ENCODE measurements at places on chromosomes 16 and 17.

GRCh38 chr17:65402513-65403496, 158.6 kb downstream of the AXIN2 start:
- no peak for DNase-seq

GRCh38 chr17:49549311-49549605, 26.4 kb upstream of the NXPH3 start:
- no peak for DNase-seq

DNA sequence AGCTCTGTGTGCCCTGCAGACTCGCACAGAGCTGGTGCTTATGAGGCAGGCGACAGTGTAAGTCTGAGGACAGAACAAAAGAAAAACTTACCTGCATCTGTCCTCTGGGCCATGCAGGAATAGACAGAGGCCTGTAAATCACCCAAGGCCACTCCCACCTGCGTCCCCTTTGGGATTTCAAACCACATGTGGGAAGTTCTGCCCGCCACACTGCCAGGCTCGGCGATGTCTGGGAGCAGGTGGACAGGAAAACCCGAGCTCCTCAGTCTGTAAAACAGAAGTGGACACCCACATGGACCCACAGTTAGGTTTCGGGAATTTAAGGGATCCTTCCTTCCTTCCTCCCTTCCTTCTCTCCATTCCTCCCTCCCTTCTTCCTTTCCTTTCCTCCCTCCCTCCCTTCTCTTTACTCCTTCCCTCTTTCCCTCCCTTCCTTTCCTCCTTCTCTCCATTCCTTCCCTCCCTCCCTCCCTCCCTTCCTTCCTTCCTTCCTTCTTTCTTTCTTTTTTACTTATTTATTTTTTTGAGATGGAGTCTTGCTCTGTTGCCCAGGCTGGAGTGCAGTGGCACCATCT, 12.0 kb upstream of the TRPV1 start:
- no peak for DNase-seq

DNA sequence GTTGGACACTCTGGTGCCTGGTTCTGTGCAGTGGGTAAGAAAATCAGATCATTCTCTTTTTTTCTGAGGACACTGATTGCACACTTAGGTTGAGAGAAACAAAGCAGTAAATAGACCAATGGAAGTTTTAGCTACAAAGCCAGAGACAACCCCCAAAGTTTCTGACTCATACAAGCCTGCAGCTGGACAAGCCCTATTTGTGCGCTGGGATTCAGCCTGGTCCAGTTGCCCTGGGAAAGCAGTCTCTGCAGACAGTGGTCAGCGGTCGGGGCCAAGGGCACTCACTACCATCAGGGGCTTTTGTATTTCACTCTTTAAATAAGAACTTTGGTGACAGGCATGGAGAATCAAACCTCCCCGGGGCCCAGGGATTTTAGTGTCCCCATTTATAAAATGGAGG, 6.0 kb upstream of the RHBDL3 start:
- no peak for DNase-seq

DNA sequence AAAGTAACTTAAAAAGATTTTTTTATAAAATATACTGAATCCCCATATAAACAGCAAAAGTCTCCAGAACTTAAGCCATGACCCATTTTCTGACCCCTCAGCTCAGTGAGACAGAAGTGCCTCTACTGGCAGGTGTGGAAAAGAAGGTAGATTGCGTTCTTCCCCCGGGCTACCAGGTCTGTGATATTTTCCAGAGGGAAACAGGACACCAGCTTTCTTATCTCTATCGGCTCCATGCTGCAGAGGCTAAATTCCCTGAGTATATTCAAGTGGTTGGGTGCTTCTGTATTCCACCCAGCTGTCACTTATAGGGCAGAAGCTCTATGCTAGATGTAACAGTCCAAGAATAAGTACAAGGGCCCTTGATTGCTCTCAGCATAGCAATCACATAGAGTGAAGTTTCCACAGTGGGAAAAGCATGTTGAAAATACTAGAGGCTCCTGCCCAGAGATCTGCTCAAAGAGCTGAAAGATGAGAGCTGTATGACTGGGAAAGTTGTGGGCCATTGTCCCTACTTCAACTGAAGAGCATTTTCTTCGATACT, 687.3 kb downstream of the CDH11 start:
- no peak for DNase-seq

DNA sequence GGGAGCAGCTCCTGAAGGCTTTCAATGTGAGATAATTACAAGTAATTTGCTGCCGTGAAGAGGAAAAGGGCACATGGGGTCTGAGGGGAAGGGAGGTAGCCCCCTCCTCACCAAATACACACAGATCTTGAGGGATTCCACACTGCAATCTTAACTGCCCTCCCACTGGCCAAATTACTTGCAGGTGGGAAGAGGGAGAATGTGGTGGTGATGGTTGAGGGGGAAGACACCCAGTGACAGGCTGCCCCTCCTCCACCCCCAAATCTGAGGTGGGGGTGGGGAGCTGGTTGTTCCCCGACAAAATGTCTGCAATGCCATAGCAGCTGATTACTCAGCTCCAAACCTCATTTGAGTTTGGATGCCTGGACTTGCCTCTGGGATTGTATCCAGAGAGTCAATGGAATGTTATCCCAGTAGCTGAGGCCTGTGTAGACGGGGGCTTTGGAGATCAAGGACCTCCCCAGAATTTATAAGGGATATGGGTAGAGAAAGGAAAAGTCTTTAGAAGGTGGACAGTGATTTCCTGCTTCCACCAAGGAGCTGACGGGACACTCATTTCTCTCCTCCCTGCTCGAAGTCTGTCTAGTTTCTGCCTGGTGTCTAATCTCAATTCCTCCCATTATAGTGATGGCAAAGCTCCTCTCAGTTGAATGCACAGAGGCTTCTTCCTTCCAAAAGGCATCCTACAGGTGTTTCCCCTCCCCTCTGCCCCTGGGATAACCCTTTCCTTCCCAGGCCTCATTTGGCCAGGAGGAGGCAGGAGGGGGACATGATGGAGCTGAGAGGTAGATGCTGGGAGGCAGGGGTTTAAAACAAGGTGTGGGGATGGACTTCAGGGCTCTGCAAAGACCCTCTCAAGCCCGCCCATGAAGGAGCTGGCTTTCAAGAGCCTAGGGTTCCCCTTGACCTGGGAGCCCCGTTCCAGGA, 8.7 kb downstream of the DLX4 start:
- DNase-seq, result no peak

DNA sequence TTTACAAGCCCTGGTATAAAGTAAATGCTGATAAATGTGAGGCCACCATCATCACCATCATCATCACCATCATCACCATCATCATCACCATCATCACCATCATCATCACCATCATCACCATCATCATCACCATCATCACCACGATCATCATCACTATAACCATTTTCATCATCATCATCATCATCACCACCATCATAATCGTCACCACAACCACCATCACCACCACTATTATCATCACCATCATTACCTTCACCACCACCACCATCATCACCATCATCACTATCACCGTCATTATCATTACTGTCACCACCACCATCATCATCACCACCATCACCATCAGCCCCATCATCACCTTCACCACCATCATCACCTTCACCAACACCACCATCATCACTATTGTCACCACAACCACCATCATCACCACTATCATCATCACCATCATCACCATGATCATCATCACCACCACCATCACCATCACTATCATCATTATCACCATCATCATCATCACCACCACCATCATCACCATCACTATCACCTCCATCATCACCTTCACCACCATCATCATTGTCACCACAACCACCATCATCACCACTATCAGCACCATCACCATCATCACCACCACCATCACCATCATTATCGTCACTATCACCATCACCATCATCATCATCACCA, 16.6 kb upstream of the ZNF469 start:
- DNase-seq, result no peak

GRCh38 chr16:53053967-53054669, 673 bp upstream of the CHD9 start:
- peak; percentile 75 for DNase-seq

DNA sequence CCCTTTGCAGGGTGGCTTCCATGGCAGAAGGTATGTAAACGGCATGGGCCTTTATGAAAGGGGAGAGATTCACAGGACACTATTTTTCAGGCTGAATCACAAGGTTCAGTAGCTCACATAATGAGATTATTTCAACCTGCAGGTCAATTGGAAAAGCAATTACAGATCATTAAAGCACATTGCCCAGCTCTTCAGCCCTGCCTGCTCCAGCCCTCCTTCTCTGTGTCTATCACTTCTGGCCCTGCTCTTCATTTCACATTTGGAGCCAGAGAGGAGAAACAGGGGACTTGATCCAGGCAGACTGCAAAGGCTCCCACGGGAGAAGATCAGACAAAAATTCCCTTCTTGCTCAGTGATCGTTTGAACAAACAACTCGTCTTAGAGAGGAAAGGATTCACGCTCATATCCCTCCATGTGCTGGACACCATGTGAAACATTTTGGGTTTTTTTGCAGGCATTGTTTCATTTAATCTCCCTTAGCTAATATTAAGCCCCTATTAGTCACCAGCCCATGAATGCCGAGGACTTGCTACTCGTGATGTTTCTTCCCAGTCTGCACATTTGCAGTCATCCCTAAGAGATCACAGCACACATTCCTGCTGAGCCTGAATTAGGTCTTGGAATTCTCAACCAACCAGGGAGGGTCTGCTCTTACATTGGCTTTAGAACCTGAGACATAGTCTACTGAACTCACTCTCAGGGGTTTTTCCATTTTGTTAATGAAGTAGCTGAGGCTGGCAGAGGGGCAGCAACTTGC, 443.9 kb upstream of the CCL2 start:
- no peak for DNase-seq

GRCh38 chr17:1126250-1126797, 53.5 kb downstream of the ABR start:
- DNase-seq, result no peak

DNA sequence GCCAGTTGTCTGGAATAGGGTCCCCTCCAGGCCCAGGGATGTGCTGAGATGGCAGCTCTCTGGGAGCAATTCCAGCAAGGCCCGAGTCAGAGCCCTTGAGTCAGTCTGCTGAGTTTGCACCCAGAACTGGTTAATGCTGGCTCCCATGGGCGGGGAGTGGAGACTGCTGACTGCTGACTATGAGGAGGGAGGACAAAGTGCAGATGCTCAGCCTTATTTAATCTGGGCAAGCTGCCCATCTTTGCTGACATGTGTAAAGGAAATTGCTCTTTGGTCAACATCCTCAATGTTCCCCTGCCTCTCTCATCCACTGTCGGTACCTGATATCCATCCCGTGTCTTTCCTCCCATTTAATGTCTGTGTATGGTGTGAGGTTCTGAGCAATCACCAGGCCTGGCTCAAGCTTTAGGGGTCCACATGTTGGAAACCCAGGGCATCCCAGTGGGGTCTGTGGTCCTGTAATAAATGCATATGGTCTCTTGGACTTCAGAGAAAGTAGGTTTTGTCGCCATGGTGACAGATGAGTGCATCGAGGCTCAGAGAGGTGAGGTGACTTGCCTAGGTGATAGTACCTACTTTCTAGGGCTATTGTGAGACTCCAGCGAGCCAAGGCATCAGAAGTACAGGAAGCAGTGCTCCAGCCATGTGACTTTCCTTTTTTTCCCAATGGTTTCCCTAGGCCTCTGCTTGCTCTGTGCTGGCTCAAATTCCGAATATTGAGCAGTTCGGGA, 20.0 kb upstream of the RNF135 start:
- peak; percentile 77 for DNase-seq

DNA sequence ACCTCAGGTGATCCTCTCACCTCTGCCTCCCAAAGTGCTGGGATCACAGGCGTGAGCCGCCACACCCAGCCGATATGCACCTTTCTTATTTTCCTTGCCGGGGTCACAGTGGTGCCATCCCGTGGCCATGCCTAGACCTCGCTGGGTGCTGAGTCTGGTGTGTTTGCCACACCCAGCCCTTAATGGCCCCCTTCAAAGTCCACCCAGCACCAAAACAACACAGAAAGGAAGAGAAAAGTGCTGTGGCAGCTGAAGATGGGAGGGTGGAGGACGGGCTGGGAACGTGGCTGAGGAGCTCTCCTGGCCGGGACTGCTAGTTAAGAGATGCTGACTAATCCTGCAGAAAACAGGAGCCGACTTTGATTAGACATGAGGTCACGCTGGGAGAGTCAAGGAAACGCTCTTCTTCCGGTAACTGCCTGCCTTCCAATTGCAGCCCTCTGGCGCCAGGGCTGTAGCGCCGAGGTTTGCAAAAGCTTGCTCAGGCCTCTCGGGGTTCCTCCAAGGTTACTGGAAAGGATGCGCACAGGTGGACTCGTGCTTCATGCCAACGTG, 10.9 kb downstream of the SLC43A2 start:
- DNase-seq, result no peak

GRCh38 chr16:11205754-11206581, 50.0 kb downstream of the SOCS1 start:
- no peak for DNase-seq

- DNase-seq, result no peak
These were observed 39.5 kb downstream of the VMP1 start for GRCh38 chr17:59746849-59747445.

DNA sequence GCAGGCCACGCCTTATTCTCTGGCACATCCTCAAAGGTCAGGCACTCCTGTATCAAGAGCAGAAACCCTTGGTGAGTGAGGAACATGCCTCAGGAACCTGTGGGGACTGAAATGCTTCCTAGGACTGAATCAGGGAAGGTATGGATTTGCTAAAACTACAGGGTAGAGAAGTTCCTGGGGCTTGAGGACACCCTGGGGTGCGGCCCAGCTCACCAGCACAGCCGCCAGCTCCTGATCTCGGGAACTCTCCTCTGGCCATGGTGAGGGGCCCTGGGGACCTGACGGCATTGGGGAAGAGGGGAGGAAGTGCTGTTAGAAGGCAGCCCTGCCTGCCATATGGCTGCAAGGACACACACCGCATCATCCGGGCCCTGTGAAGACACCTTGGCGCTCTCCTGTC, 7.5 kb downstream of the ZSCAN10 start:
- no peak for DNase-seq

DNA sequence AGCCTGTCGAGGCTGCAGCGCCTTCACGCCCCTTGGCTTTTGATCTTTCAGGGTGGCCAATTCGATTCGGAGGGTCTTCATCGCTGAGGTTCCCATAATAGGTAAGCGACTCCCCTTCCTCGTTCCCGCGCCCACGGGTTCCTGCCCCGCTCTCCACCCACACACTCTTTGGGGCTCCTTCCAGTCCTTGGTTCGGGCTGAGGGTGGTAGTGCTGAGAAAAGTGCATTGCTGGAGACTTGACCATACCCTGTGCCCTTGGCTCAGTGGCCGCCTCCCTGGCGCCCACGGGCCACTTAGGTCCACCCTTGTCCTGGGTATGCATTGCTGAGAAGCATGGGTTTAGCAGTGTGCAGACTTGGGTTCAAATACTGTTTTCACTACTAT, 491 bp downstream of the POLR2C start:
- no peak for DNase-seq
